Mucosa of descending colon (tissue), 3 donors: ENCODE measurements at places on chromosomes 7 and 10. TPM values are rescaled to one million over a fixed set of nuclear protein-coding genes. Genes with fewer than 3 reads are reported as not detected.

DNA sequence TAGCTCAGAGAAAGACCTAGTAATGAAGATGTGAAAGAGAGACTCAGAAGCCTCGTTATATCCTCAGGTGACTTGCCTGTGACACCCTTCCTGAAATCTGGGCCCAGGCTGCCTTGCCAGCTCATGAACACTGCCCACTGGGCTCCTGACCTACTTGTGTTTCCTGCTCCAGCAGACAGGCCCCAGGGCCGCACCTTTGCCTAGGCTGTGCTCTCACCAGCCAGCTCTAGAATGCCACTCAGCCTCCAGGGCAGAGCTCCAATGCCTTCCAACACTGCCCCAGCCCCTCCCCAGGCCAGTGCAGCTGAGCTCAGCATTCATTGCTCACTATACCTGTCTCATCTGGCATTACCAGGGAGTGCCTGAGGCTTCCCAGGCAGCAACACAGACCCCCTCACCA is 94.3 kb downstream of the DLG5 start:
- DNase-seq = no peak

- DNase-seq = no peak
Observed at GRCh38 chr7:149851449-149851848, 13.3 kb downstream of the ZNF862 start.

DNA sequence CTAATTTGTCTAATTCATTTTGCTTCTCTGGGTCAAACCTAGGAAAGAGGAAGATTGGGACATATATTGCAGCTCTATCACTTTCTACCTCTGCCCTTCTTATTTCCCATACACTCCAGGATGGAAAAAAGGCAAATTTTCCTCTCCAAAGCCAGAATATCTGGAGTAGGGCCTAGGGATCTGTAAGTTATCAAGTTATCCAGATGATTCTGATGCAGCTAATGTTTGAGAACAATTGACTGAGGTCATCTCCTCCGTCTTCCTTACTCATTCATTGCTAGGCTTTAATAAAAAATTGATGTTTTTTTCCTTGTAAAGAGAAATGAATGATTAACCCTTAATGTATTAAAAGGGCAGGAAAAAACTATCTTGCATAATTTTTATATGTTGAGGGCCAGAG is 211.9 kb upstream of the GLI3 start:
- no peak for DNase-seq

GRCh38 chr10:79492839-79493238 is 19.5 kb upstream of the EIF5AL1 start:
- DNase-seq = no peak

DNA sequence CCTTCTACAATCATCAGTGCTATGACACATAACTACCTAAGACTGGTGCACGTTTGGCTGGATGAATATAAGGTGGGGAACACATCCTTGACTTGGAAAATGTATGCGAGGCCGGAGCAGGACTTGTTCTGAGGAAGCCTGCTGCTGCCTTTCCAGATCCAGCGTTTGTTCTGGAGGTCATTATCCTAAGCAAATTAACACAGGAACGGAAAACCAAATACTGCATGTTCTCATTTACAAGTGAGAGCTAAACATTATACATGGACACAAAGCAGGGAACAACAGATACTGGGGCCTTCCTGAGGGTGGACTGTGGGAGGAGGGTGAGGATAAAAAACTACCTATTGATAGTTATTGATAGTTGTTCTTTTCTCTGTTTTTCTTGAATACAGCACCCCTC is 10.8 kb upstream of the GALNT11 start:
- no peak for DNase-seq

- DNase-seq = no peak
Observed at GRCh38 chr10:37124532-37124931, 866 bp upstream of the ANKRD30A start.

DNA sequence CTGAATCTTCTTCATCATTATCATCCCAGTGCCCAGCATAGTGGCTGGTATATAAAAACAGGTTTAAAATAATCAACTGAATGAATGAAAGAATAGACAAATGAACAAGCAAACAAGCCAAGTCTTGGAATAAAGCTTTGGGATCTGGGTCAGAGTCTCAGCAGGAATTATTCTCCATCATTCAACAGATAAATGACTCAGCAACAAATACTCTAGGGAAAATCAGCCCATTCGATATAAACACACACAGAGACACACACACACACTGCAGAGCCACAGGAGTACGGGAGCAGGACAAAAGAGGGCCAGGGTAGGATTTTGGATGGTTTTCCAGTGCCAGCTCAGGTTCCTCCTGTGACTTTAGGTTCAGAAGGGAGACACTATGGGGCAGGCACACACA is 29.2 kb upstream of the DLX6 start:
- no peak for DNase-seq

DNA sequence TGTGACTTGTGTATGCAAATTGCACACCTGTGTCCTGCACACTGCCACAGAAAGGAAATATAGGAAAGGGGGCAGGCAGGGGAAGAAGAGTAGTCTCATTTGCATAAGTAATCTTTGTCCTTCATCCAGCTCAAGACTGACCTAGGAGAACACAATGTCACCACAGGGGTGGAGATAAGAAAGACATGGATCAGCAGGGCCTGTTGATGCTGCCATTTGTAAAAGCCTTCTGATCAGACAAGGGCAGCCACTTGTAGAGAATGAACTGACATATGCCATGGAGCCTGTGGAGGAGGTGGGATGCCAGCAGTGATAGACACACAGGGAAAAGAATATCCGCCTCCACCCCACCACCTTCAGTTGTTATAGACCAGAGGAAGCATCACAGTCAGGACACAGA is 528.9 kb downstream of the HTR7 start:
- DNase-seq = no peak

- DNase-seq = no peak
Observed at GRCh38 chr10:101071267-101071884, 9.6 kb downstream of the KAZALD1 start.

DNA sequence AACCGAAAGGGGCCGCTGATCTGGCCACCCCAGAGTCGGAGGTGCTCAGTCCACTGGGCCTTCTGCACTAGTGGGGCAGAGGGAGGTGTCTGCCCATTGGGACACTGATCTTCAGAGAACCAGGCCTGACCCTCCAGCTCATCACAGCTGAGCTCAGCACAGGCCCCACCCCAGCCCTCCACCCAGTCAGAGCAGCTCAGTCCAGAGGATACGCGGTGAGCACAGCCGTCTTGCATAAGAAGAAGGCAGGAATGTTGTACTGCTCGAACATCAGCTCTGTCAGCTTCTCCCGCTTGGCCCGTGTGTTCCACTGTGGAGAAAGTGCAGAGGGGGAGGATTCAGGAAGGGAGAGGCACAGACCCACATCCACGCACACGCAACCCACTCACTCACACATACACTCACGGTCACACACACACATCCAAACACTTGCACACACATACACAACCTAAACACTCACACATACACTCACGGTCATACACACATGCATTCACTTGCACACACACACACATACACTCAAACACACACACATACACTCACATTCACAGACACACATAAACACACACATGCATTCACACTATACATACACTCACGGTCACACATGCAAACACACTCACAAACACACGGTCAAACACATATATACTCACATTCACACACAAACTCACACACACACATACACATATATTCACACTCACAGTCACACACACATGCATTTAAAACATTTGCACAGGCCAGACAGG is 6.3 kb downstream of the ACTL6B start:
- no peak for DNase-seq

DNA sequence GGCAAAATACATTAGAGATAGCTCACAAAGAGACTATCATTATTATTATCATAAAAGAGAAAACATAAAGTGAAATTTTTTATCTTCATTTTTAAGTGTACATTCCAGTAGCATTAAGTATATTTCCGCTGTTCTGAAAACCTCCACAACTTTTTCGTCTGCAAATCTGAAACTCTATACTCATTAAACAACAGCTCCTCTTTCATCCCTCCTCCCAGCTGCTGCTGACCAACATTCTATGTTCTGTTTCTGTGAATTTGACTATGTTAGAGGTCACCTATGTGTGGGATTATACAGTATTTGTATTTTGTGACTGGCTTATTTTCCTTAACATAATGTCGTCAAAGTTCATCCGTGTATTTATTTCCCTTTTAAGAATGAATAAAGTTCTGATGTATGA is 429.3 kb upstream of the TPK1 start:
- DNase-seq = no peak

- peak; percentile 15 for DNase-seq
Observed at GRCh38 chr7:66845379-66846095, 75.5 kb upstream of the TMEM248 start.

GRCh38 chr10:23001901-23002516 is 74.2 kb downstream of the ARMC3 start:
- DNase-seq = no peak

GRCh38 chr7:92135052-92135889 is 994 bp upstream of the CYP51A1 start:
- no peak for DNase-seq

DNA sequence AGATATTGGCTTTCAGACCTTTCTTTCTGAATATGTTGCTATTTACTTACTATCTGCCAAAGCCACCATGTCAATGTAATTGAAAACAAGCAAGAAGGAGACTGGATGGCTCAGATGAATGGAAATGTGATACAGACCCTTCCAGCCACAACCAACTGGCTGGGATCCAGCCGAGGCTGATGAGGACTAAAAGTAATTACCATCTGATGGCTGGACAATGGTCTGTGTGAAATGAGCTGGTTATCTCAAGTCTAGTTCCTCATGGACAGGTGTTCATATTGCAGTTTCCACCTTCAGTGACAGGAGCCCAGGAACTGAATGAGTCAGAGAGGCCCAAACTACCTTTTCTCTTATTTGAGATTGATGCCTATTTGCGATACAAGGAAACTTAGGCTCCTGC is 267.5 kb downstream of the GATA3 start:
- no peak for DNase-seq

Gene CCDC7
- total RNA-seq = 11.2 TPM

Gene TRIL
- 2.2 TPM for total RNA-seq

Gene CLDN3
- total RNA-seq = 621 TPM

Gene AGAP5
- 10.0 TPM for total RNA-seq

Gene DEPP1
- total RNA-seq = 18.1 TPM

Gene NUTM2A
- 2.3 TPM for total RNA-seq
